ENCODE measurements at places on chromosomes 11 and 22. TPM values are rescaled to one million over a fixed set of nuclear protein-coding genes. Genes with fewer than 3 reads are reported as not detected.

The ANO1 gene
- 16.8 TPM for total RNA-seq

DNA sequence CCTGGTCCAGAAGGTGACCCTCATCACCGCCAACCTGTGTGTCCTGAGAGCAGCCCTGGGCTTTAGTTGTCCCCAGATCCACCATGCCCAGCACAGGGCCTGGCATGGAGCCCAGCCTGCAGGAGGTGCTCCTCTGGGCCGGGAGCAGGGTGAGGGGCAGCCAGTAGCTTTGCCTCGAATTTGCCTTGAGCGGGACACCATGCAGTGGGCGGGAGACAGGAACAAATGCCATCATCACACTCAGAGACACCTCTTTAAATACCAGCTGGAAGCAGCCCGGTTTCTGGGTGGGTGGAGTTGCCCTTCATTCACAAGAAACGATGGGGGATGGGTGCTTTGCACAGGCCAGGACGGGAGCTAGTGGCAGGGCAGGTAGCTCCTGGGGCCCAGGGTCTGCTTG is 19.3 kb downstream of the FLRT1 start:
- no peak for DNase-seq

The OTOG gene
- not detected for total RNA-seq

- no peak for DNase-seq
Observed at GRCh38 chr11:44192017-44192385, 96.5 kb downstream of the EXT2 start.

- DNase-seq, result no peak
Observed at GRCh38 chr11:46659908-46660307, 40.5 kb downstream of the ARHGAP1 start.

The CASP5 gene
- 1.9 TPM for total RNA-seq

The MFNG gene
- 53.5 TPM for total RNA-seq

DNA sequence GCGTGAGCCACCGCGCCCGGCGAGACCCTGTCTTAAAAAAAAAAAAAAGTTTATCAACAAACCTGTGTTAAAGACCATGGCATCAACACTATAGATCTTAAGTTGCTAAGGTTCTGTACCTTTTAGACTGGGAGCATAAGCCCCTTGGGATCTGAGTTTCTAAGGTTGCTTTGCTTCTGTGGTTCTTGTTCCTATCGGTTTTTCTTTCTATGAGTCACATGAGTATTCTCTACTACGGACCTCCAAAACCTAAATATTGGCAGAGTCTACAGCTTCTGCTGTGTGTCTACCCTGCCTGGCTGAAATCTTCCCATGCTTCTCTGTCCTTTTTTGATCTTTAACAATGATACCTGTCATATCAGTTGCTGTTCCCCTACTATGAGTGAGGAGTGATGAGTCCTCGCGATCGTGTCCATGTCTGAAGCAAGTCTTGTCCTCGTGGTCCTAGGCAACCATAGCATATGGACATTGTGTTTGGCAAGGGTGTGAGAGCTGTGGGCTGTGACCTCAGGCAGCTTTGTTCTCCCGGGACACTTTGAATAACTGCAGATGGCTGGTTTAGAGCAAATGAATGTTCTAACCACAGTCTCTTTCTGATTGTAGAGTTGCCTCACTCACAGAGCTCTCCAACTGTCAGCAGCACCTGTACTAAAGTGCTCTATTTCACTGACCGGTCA is 9.0 kb upstream of the DLAT start:
- DNase-seq, result no peak

The ARHGAP42 gene
- total RNA-seq, result 19.8 TPM

GRCh38 chr11:129249351-129249750 is 57.2 kb upstream of the ARHGAP32 start:
- DNase-seq, result no peak

The NRGN gene
- 79.9 TPM for total RNA-seq

GRCh38 chr11:102476812-102477211 is 24.2 kb upstream of the TMEM123 start:
- no peak for DNase-seq

The APOL5 gene
- total RNA-seq, result not detected

GRCh38 chr11:14422814-14423182 is 63.8 kb upstream of the RRAS2 start:
- DNase-seq, result no peak
